ENCODE measurements at places on chromosomes 2 and 18.
A peak's percentile ranks its signal among the peaks of the same experiment; 100 is the strongest.

DNA sequence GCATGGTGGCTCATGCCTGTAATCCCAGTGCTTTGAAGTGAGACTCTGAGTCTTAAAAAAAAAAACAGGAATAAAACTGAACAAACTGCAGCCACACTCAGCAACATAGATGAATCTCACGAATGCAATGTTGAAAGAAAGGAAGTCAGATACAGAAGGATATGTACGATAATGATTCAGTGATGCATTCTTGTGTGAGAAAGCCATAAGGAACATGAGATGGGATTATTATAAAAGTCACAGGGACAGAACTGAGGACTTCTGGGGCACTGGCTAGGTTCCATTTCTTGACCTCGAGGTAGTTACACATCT lies 56.9 kb upstream of the SMAD2 start:
- DNase-seq, result no peak

- DNase-seq, result no peak
Measured at GRCh38 chr2:173881886-173882285, 83.3 kb downstream of the SP3 start.

GRCh38 chr2:238709325-238710025 lies 138.4 kb upstream of the TWIST2 start:
- DNase-seq, result no peak

DNA sequence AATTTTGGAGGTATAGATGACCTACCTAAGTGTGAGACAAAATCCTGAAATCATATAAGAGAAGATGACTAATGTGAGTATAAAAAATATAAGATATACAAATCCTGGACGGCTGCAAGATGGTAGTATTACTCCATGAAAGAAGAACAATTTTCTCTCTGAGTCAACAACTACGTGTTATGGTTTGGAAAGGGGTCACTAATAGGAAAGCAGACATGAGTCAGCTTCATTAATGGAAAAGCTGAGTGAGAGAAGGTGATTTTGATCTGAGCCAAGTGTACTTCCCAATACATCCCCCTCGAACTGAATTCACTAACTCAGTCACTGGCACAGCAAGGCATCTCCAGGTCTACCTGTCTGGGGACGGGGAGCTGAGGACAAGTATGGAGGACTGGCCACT lies 20.1 kb upstream of the SELENOI start:
- DNase-seq, result no peak

DNA sequence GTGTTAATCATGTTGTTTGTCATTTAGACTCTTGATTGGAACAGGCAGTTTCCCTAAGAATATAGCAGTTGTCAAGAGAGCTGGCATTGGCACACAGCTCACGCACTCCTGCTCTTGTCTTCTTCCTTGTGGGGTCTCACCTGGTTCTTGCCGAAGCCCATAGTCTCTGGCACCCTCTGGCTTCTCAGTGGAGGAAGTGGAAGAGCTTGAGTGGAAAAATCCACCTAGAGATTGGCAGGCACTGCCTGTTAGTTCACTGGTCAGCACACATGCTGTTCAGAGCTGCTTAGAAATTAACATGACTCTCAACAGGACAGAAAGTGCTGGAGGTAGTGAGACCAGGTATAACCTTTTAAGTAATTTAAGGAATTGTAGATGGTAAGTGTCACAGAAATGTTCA lies 28.3 kb downstream of the SCTR start:
- no peak for DNase-seq

DNA sequence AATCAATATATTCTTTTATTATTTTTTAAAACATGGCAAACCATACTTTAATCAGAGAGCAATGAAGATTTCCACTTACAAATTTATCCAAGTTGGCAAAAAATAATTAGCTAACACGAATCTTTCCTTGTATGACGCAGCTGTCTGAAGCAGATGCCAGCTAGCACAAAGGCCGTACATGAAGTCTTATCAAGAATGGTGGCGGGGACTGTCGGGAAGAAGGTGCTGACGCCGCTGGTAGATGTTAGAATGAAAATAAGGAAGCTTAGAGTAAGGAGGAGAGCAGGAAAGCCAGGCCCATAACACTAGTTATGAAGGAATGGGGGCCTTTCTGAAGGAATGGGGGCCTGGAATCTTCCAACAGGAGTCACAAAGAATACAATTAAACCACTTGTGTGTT lies 96.7 kb downstream of the ZNF516 start:
- no peak for DNase-seq

DNA sequence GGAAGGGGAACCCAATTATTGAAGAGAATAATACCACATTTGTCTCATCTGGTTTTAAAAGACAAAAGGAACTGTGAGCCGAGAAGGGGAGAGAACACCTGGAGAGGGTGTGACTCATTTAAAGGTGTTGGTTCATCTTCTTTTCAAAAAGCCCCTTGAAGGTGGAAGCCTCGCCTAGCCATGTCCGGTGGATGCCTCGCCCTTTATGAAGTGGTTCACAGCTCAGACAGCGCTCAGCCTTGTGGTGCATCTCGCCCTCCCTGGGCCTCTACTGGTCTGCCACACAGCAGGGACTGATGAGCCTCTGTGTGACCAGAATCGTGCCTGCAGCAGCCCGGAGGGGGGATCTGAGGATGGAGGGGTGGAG lies 290.0 kb upstream of the CXCR4 start:
- peak; percentile 36 for DNase-seq

- DNase-seq, result no peak
Measured at GRCh38 chr2:168997118-168997521, 34.0 kb downstream of the ABCB11 start.

- no peak for DNase-seq
Measured at GRCh38 chr2:130354139-130354428, 1.8 kb upstream of the PTPN18 start.

- DNase-seq, result no peak
Measured at GRCh38 chr2:210681491-210681890, 125.1 kb downstream of the CPS1 start.

- DNase-seq, result no peak
Measured at GRCh38 chr18:13626544-13626908, 99.8 kb downstream of the FAM210A start.

GRCh38 chr2:152363936-152364335 lies 29.0 kb downstream of the FMNL2 start:
- DNase-seq, result no peak

DNA sequence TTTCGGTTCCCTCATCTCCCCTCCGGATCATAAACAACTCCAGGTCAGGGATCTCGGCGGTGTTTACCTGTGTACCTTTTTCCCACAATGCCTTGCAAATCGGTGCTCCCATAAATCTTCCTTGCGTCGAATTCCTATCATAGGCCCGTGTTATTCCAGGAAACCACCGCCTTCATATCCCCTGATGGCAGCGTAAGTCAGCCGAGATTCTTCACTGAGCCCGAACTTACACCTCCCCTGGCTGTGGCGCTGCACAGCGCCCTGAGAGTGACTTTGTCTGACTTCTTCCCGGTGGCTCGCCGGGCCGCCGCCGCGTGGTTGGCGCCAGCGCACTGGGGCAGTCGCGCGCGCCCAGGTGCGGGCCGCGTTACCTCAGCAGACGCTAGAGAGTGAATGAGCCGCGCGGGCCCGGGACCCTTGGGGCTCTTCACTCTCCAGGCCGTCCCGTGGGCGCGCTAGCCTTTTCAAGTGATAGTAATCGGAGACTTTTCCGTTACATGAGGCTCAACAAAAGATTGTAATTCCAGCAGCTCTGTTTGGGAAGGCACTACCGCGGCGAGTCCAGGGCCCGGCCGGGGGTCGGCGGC lies 101.6 kb downstream of the SPTBN1 start:
- DNase-seq, result peak; percentile 67

DNA sequence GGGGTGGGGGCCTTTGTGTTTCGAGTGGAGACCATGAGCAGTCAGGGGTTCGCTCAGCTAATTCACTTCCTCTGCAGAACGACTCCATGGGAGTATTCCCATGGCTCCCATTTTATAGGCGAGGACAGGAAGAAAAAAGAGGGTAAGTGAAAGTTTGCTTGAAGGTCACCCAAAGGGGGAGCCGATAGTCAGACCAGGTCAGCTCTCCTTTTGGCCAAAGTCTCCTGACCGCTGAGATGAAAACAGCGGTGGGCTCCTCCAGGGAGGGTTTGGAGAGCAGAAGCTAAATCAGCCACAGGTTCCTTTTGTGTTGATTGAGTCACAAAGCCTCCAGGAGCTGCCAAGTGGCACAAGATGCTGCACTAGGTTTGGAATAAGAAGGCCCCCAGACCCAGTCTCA lies 34.1 kb upstream of the CTAGE1 start:
- no peak for DNase-seq

Data from activated gamma-delta T cell treated with Interleukin-2 at 50 U/mL for 16 hours (primary cell).